WTC11 (cell line): ENCODE measurements at places on chromosomes 12 and 14.

DNA sequence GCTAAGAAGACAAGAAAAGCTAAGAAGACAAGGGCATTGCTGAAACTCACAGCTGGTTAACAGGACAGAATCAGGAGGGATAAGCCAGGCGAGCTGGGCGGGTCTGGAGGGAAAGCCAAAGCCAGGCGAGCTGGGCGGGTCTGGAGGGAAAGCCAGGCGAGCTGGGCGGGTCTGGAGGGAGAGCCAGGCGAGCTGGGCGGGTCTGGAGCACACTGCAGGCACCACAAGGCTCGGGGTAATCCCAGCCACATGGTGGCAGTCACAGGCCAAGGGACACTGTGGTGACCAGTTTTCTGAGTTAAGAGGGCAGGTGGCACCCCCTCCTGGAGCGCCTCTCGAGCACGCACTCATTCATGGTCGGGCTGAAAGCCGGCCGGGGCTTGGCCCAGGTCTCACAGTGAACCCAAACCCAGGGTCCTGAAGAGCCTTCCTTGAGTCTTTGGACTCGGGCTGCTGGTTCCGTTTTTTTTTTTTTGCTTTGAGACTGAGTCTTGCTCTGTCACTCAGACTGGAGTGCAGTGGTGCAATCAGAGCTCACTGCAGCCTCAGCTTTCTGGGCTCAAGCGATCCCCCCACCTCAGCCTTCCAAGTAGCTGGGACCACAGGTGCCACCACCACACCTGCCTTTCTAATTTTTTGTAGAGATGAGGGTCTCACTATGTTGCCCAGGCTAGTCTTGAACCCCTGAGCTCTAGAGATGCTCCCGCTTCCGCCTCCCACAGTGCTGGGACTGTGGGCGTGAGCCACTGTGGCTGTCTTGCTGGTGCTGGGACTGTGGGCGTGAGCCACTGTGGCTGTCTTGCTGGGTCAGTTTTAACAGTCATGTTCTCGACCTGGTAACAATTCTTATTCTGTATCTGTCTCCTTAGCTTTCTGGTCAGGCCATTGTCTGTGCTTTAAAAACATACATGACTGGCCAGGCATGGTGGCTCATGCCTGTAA is 40.2 kb downstream of the HSP90AA1 start:
- H3K27me3 ChIP-seq, result no peaks in the 10 kb centered on the region
- DNase-seq, result peak; percentile 93

- 0 out of 2 replicates have a peak overlapping the region, but pooled peaks have one; percentile 63 for H3K27ac ChIP-seq
- H3K4me1 ChIP-seq, result peaks cover 7% of the 10 kb centered on the region
- peak; percentile 77 for DNase-seq
- no peak overlapping the region for H3K4me3 ChIP-seq
- H3K27me3 ChIP-seq, result no peaks in the 10 kb centered on the region
- no peaks in the 10 kb centered on the region for H3K36me3 ChIP-seq
These were observed 37.9 kb downstream of the ISCA2 start for GRCh38 chr14:74531467-74531866.

DNA sequence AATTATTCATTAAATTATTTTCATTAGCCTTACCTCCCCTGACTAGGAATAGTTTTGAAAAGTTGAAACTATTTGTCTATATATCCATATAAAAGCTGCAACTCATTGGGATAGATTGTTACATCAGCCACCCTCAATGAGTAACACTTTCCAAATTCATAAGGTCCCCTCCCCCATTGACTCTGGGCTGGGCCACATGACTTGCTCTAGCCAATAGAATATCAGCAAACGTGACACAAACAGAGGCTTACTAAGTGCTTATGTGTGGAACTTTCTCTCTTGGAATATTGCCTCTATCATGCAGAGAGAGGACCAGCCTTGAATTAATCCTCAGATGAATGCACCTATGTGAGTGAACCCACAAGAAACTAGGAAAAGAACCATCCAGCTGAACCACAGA is 213.7 kb downstream of the CCDC59 start:
- H3K4me3 ChIP-seq, result no peak overlapping the region
- H3K4me1 ChIP-seq, result peaks cover 15% of the 10 kb centered on the region
- no peaks in the 10 kb centered on the region for H3K27me3 ChIP-seq
- H3K36me3 ChIP-seq, result peaks cover 24% of the 10 kb centered on the region
- no peak for DNase-seq

- no peak overlapping the region for H3K4me3 ChIP-seq
- no peaks in the 10 kb centered on the region for H3K36me3 ChIP-seq
- H3K4me1 ChIP-seq, result peaks cover 17% of the 10 kb centered on the region
- no peak for DNase-seq
- no peaks in the 10 kb centered on the region; the same call in 1 of the 2 replicates for H3K27me3 ChIP-seq
- H3K27ac ChIP-seq, result no peak overlapping the region
These were observed 10.8 kb downstream of the RIMBP2 start for GRCh38 chr12:130705178-130705822.

- no peaks in the 10 kb centered on the region for H3K36me3 ChIP-seq
- H3K27me3 ChIP-seq, result no peaks in the 10 kb centered on the region
- no peak for DNase-seq
- no peak overlapping the region for H3K27ac ChIP-seq
- no peak overlapping the region for H3K4me3 ChIP-seq
- peaks cover 3% of the 10 kb centered on the region for H3K4me1 ChIP-seq
These were observed 58.3 kb downstream of the PRIMA1 start for GRCh38 chr14:93729993-93730392.

DNA sequence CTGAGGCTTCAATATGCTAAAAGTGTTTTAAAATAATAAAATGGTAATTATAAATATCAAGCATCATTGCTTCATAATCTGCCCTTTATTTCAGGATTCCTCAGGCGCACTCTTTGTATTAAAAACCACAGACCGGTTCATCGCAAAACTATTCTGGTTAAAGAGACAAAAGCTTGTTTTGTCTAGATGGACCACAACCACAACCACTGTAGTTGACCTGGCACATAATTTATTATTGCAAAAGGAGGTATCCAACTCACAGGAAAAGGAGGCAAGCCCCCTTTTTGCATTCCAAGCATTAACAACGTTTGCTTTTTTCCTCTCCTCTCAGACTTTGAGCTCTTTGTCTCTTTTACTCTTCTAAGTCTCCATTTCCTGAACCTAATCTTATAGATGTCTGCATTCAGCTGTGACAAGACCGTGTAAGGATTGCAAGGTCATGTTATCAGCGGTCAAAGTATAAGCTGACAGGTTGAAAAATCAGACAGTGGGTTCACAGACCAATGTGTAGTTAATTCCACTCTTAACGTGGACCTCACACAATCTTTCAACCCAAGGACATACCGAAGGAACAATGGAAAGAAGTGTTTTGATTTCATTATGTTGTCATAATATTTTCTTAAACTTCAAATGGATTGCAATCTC is 1057.6 kb downstream of the GALC start:
- H3K27me3 ChIP-seq, result no peaks in the 10 kb centered on the region
- H3K4me3 ChIP-seq, result no peak overlapping the region
- DNase-seq, result no peak
- H3K36me3 ChIP-seq, result no peaks in the 10 kb centered on the region
- H3K27ac ChIP-seq, result no peak overlapping the region

GRCh38 chr12:92650228-92650822 is 52.5 kb upstream of the PLEKHG7 start:
- H3K4me3 ChIP-seq, result no peak overlapping the region
- H3K27ac ChIP-seq, result peak overlapping the region; percentile 36; the same call in 1 of the 2 replicates
- H3K36me3 ChIP-seq, result 0 out of 2 replicates have a peak, but pooled peaks cover 2% of the 10 kb centered on the region
- H3K4me1 ChIP-seq, result peaks cover 31% of the 10 kb centered on the region

GRCh38 chr12:110937104-110937641 is 16.8 kb upstream of the MYL2 start:
- H3K27ac ChIP-seq, result peak overlapping the region; percentile 99
- peak overlapping the region; percentile 78 for H3K4me3 ChIP-seq
- peak; percentile 86 for DNase-seq
- H3K4me1 ChIP-seq, result peaks cover 62% of the 10 kb centered on the region

DNA sequence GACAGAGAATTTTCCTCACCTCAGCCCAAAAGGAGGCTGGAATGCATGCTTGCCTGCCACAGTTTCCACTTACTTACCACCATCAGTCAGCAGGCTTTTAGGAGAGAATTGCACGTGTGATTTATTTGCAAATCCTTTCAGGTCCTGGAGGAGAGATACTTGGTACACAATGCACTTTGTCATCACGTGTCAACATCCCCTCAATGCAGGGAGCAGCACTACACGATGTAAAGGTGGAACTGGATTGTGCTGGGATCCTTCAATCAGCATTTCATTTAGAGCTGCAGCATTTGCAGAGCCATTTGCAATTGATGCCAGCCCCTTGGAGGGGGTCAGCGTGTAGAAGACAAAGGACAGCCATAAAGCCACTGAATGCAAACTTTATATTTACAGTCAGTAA is 218.1 kb downstream of the GLT1D1 start:
- DNase-seq, result no peak
- H3K27ac ChIP-seq, result no peak overlapping the region
- peaks cover 10% of the 10 kb centered on the region for H3K27me3 ChIP-seq

DNA sequence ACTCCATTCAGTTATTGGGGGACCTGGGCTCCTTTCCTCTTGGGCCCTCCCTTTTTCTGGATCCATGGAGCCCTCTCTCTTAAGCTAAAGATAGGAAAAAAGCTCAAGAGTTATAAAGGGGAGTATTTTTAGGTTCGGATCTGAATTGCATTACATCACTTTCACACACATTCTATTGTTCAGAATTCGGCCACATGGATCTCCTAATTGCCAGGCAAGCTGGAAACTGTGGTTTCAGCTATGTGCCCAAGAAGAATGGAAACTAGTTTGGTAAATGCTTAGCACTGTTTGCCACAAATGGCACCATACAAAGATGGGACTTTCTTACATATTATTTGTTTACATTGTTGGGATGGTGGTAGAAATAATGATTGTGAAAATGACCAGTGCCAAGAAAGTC is 145.6 kb downstream of the LRIG3 start:
- H3K27ac ChIP-seq, result no peak overlapping the region
- H3K27me3 ChIP-seq, result no peaks in the 10 kb centered on the region
- H3K36me3 ChIP-seq, result 0 out of 2 replicates have a peak, but pooled peaks cover under 1% of the 10 kb centered on the region
- H3K4me1 ChIP-seq, result peaks cover 5% of the 10 kb centered on the region
- no peak for DNase-seq
- no peak overlapping the region for H3K4me3 ChIP-seq

DNA sequence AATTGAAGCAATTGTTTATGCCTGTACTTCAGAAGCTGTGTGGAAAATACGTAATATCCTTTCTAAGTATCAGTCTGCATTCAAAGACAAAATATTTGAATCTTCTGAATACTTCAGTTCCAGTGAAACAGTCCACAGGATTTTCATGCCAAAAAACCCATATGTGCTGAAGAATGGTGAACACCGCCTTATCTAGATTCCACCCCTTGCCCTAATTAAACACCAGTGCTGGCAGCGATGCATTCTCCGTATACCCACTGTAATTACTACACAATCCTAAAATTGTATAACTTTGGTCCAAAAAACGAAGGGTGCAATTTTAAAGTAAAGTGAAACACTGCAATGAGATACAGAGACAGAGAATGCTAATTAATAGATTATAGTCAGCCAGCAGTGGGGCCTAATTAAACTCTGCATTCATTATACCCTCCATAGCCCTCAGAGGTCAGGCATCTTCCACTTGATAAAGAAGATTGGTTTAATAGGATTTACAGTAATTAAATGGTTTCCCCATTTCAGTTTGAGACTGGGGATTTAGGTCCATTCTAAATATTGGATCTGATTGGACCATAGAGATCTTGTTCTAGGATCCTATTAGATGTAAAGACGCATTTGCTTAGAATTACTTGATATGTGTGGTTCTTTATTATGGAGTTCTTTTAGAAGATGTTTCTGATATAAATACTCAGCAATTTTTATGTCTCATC is 43.9 kb downstream of the ERC1 start:
- H3K27ac ChIP-seq, result no peak overlapping the region; the same call in 1 of the 2 replicates
- no peak for DNase-seq
- H3K4me3 ChIP-seq, result no peak overlapping the region
- no peaks in the 10 kb centered on the region for H3K27me3 ChIP-seq
- peaks cover 13% of the 10 kb centered on the region for H3K36me3 ChIP-seq

DNA sequence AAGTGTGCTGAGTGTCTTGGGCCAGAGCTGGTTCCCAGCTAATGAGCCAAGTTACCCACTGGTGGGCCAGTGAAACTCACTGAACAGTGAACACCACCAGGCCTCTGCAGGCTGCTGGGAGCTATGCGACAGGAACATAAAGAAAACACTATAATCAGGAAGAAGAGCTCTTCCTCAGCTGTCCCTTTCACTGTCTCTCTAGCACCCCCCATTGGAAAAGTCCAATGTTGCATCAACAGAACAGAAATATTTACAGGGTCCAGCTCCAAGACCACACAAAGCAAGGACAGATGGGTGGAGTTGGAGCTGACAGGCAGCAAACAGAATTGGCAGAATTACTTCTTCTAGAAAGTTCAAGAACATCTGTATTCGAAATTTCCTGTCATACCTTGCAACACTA is 903.6 kb upstream of the TMEM132C start:
- DNase-seq, result no peak
- H3K27ac ChIP-seq, result no peak overlapping the region
- peaks cover 50% of the 10 kb centered on the region for H3K36me3 ChIP-seq
- peaks cover 7% of the 10 kb centered on the region for H3K27me3 ChIP-seq
- no peaks in the 10 kb centered on the region for H3K4me1 ChIP-seq
- H3K4me3 ChIP-seq, result no peak overlapping the region

DNA sequence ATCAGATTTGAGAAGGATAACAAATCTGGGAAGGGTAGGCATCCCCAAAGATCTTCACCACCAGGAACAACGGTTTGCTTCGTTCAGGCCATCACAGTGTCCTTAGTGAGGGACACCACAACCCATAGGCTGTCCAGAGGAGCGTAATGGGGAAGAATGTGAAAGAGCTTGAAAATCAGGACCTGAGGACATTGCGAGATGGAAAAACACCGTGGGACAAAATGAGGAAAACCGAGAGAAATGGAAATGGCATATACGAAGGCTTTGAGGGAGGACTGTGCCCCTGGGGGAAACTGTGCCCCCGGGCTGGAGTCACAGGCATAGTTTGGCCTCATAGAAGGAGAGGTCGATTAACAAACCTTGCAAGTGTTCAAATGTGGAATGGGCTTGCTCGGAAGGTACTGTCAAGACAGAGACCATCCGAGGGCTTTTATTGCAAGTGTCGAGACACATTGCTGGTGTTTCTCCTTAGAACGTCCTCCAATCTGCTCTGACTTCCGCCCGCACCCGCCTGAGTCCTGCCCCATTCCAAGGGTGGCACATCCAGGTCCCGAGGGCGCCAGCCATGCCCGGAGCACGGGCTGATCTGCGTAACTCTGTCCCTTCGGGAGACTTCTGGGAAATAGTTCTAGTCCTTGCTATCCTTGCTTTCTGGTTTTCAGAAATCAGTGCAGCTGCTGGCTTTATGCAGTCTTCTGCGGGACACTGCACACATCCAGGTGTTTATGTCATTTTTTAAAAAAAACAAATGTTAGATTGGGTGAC is 885 bp upstream of the PALS1 start:
- peaks cover 26% of the 10 kb centered on the region for H3K27me3 ChIP-seq
- H3K4me3 ChIP-seq, result peak overlapping the region; percentile 89
- H3K36me3 ChIP-seq, result no peaks in the 10 kb centered on the region
- H3K4me1 ChIP-seq, result peaks cover 21% of the 10 kb centered on the region
- peak; percentile 16 for DNase-seq
- peak overlapping the region; percentile 84 for H3K27ac ChIP-seq

- H3K4me1 ChIP-seq, result no peaks in the 10 kb centered on the region
- peaks cover 60% of the 10 kb centered on the region for H3K36me3 ChIP-seq
- DNase-seq, result no peak
- no peak overlapping the region for H3K4me3 ChIP-seq
- H3K27ac ChIP-seq, result no peak overlapping the region
These were observed 1300.5 kb upstream of the TMEM132C start for GRCh38 chr12:126966498-126966897.
